ENCODE measurements at places on chromosomes 2 and 18.

GRCh38 chr2:29420999-29421782 is 306.0 kb downstream of the CLIP4 start:
- no peak for DNase-seq

DNA sequence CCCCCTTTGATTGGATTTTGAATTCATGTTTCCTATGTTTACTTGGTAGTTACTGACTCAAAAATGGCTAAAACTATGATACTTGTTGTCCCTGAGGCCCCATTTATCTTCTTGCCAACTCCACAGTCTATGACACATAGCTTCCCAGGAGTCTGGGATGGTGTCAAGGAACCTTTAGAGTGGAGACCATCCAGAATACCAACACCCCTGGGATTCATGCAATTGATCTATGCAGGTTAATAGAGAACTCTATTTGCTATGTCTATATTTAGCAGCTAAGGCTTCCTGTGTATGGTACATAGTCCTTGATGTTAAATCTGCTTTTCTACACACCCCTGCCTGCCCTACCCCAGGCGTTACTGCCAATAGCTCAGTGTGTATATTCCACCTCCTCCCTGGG is 218.5 kb upstream of the HDAC4 start:
- no peak for DNase-seq

DNA sequence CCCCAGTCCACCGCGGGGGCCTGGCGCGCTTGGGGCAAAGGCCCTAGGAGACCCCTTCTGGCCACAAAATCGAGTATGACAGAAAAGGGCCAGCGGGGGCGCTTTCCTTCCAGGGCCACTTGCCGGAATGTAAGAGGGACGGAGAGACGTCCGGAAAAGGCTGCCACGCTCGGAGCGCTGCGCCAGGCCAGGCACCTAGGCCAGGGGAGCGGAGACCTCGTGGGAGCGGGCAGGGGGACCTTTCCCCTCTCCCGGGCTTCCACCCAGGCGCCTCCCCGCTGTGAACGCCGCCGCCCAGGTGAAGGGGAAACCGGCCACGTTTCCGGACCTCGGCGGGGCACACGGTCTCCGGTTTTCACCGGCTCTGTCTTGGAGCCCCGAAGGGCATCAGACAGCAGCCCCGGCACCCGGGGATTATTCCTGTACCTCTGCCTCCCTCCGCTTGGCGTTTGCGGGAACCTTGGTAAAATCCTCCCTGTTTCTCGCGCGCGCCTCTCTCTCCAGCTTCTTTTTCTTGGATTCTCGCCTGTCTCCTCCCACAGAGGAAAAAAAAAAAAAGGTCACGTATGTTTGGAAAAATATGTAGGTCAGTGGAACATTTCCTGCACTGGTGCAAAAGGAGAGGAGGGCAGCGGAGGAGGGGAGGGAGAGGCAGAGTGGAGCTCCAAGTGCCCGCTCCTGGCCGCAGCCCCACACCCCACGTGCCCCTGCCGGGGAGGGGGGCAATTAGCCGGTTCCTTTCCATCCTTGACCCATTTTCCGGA is 1.2 kb upstream of the NPAS2 start:
- peak; percentile 27 for DNase-seq

- DNase-seq = peak; percentile 62
Observed at GRCh38 chr2:8682719-8683667, 1.1 kb downstream of the ID2 start.

DNA sequence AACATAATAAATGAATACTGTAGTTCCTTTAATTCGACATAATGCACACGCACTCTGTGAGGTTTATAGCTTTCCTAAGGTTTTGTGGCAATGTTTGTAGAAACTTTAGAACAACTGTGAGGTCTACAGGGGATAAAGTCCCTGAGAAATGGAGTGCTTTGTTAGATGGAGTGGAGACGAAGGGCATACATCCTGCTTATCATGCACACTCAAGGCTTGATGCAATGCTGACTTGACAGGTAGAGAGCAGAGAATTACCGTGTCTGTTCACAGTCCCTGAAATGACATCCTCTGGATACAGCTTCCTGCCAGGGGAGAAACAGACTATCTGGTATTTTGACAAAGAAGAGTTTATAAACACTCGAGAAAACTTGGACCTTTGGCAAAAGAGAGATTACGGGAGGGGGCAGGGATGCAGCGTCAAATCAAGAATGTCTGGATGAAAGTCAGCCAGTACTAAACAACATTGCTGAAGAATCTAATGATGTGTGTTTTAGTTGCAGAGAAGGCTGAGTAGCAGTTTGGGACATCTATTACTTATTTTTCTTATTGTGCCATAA is 766.9 kb upstream of the ZEB2 start:
- DNase-seq = no peak

DNA sequence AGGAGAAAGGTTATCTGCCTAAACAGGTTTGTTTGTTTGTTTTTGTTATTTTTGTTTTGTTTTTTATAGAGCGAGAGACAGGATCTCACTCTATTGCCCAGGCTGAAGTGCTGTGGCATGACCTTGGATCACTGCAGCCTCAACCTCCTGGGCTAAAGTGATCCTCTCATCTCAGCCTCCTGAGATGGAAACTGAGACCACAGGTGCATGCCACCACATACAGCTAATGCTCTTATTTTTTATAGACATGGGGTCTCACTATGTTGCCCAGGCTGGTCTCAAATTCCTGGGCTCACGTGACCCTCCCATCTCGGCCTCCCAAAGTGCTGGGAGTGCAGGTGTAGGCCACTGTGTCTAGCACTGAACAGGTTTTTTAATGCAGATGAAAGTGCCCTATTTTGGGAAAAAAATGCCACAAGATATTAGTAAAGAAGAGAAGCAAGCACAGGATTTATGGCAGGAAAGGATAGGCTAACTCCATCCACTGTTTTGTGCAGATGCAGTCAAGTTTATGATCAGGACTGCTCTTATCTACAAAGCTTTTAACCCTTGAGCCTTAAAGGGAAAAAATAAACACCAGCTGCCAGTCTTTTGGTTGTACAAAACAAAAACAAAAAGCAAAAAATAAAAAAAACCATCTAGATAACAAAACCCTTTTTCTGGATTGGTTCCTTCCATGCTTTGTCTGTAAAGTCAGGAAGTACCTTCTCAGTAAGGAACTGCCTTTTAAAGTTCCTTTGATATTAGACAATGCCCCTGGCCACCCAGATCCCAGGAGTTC is 29.4 kb downstream of the MAP4K3 start:
- no peak for DNase-seq

GRCh38 chr2:115771516-115771915 is 1329.1 kb downstream of the DPP10 start:
- DNase-seq = no peak

DNA sequence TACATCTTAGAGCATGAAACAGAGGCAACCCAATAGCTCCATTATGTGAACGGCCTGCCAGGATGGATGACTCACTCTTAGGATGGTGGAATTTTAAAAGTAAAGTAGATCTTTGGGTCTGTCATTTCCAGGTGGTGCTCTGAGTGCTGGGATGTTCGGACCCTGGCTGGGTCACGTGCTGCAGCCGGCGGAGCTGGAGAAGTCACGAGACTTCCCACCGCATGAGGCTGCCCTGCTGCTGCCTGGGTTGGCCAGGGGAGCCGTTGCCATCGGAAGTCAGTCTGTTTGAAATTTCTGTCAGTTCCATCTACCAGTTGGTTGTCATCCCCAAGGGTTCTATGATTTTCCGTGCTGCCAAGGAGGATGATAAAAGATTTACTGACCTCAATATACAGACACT is 93.3 kb upstream of the ALKAL2 start:
- no peak for DNase-seq

GRCh38 chr2:27663285-27664153 is at the start of the genes SLC4A1AP and SUPT7L:
TSS of gene SLC4A1AP (plus strand) at chr2:27663889. CDS start at chr2:27663915, 26 bp downstream.
TSS of gene SUPT7L (minus strand) at chr2:27663614. CDS start at chr2:27662192, 1,422 bp downstream.
- peak; percentile 83 for DNase-seq

GRCh38 chr18:49230326-49230725 is 230.1 kb downstream of the DYM start:
- no peak for DNase-seq

DNA sequence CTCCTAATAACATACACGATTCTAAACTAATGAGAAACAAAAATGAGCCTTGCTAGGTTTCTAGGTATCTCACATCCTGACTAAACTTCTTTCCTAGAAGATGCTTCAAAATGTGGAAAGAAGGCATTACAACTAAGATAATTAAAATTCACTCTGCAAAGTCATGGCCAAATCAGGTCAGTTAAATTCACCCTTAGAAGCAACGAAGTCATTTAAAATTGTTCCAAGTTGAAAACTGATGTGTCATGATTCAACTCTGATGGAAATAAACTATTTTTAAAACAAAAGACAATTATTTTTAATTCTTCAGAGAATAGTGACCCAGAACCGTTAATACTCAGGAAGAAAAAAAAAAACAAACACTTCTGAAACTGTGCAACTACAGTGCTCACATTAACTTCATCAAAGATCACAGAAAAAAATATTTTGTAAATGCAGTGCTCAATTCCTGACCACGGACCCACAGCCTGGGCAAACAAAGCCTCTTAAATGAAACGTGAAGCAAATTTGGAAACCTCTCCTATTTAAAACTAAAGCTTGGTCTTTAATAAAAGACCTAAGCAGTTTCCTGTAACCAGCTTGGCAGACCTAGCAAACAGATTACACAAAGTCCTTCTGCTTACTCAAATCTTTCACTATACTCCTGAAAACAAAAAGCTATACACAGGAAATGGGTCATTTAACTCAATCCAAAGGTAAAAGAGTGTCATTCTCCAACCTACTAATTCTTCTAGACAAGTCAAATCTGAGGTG is 39.0 kb downstream of the CHN1 start:
- DNase-seq = no peak

DNA sequence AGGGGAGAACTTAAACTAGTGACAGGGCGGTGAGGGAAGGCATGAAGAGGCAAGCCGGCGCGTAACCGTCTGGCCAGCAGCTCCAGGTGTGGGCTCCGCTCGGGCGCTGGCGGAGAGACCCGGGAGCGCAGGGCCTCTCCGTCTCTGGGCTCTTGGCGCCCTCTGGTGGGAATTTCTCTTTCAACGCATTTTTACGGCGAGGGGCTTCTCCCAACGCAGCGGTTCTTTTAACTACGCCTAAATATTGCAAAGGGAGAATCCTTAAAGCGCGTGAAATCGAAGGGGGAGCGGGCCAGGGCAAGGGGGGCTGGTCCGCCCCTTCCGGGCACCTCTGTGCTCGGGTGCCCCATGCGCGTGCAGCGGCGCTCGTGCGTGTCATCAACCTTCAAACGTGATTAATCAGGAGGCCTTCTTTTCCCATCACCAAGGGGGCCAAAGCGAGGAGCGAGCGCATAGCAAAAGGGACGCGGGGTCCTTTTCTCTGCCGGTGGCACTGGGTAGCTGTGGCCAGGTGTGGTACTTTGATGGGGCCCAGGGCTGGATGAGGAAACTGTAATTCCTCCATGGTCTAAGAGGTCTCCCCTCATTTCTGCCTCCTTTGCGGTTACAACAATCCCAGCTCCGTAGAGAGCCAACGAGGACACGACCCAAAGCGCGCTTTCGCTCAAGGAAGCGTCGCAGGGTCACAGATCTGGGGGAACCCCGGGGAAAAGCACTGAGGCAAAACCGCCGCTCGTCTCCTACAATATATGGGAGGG is 762 bp upstream of the GAD1 start:
- DNase-seq = peak; percentile 62

GRCh38 chr2:55914786-55915185 is 8.8 kb downstream of the EFEMP1 start:
- no peak for DNase-seq

GRCh38 chr2:192735447-192735846 is 540.7 kb upstream of the TMEFF2 start:
- no peak for DNase-seq

DNA sequence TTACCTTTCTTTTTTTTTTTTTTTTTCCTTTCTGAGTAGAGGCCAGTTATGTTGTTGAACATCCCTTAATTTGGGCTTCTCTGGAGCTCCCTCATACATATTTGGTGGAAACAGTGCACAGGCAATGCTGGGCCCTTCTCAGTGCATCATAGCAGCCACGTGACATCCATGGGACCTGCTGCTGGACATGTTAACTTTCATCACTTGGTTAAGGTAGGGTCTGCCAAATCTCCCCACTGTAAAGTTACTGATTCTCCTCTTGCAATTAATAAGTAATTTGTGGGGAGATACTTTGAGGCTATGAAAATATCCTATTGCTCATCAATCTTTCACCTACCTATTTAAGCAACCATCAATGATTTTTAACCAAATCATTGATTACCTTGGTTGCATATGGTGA is 211.5 kb upstream of the LYPD1 start:
- DNase-seq = no peak

- DNase-seq = no peak
Observed at GRCh38 chr2:160582081-160582480, 88.5 kb upstream of the RBMS1 start.

- no peak for DNase-seq
Observed at GRCh38 chr2:239358062-239358754, 42.6 kb downstream of the HDAC4 start.

GRCh38 chr2:219059725-219060682 is 717 bp downstream of the IHH start:
- DNase-seq = no peak

All from suppressor macrophage treated with lipopolysaccharide for 1 hour (primary cell).